Fibroblast of lung (primary cell): ENCODE measurements at places on chromosomes 1 and 21.
A peak's percentile ranks its signal among the peaks of the same experiment; 100 is the strongest.

DNA sequence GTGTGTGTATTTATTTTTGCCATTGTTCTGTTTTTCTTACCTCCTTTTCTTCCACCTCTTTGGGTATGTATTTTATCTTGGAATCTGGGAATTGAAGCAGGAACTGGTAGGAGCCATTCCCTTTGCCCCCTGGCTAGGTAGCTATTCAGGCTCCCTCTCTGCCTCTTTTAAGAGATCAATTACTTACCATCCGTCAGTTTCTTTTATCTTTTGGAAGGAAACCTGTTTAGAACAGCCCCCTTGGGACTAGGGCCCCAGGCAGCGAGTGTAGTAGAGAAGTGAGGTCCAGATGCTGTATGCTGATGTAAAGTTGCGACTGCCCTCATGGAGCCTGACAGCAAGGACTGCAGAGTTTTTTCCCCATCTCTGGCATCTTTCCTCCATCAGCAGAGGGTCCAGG is 41.6 kb downstream of the KIRREL1 start:
- no peaks in the 10 kb centered on the region for H3K27me3 ChIP-seq
- no peak overlapping the region for H3K4me3 ChIP-seq
- H3K36me3 ChIP-seq, result peaks cover 2% of the 10 kb centered on the region

GRCh38 chr1:39590546-39590945 is 14.0 kb upstream of the PABPC4 start:
- no peak overlapping the region for H3K27ac ChIP-seq
- no peak for DNase-seq
- H3K4me3 ChIP-seq, result no peak overlapping the region
- H3K36me3 ChIP-seq, result no peaks in the 10 kb centered on the region
- no peaks in the 10 kb centered on the region for H3K4me1 ChIP-seq

GRCh38 chr1:56548571-56548970 is 30.8 kb downstream of the PLPP3 start:
- no peak overlapping the region for H3K27ac ChIP-seq
- no peak for DNase-seq
- H3K36me3 ChIP-seq, result peaks cover 2% of the 10 kb centered on the region

DNA sequence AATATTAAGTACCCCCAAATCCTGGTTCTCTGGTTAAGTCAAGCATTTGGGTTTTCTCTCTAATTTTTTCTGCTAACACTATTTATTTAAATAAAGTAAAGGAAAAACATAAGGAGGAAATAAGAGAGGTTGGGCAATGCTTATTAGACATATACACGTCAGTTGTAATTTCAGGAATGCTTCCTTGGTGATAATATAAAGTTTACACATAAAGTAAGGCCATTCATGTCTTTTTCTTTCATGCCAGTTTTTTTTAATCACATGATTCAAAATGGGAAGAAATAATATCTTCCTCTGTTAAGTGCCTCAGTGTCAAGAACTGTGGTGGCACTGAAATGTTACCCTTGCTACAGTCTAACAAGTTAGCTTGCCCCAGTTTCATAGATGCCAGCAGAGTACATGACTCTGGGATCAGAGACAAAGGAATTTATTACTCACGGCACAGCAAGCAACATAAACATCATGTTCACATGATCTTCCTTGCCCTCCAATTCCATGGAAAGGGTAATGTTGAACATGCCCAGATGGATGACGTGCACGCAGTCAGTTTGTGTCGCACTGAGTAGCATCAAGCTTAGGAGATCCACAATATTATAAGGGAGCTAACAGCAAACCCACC is 184.9 kb downstream of the PLA2G4A start:
- no peak overlapping the region for H3K27ac ChIP-seq
- H3K4me1 ChIP-seq, result no peaks in the 10 kb centered on the region
- H3K4me3 ChIP-seq, result no peak overlapping the region
- H3K27me3 ChIP-seq, result no peaks in the 10 kb centered on the region
- DNase-seq, result no peak

DNA sequence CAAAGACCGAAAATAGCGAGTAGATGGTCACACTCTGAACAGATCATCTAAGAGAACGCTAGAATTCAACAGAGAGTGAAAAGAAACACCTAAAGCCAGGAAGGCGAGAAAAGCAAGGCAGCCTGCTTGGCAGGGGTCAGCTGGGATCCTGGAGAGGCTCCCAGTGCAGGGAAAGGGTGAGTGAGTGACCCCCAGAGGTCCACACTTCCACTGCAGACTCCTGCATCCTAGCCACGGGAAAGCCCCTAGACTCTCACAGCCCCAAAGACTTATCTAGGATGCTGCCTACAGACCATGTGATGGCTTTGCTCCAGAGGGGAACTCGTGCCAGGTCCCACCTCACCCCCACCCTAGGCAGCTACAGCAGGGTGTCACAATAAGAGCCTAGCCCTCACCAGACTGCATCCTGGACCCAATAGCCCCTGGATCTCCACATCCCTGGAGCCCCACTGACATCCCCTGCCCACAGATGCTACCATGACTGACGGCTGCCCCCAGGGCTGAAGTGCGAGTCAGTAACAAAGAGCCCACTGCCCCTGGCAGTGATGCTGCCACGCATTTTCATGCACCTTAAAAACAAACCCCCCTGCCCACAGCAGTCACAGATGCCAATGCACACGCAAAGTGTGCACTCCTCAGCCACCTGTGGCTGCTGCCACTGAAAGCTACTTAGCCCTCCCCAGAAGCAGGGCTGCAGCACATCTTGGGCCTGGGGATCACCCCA is 62.2 kb downstream of the PSMG1 start:
- H3K4me3 ChIP-seq, result no peak overlapping the region
- H3K27ac ChIP-seq, result no peak overlapping the region
- DNase-seq, result no peak
- no peaks in the 10 kb centered on the region for H3K27me3 ChIP-seq

GRCh38 chr1:18560692-18561091 is 70.0 kb upstream of the PAX7 start:
- no peak for DNase-seq
- H3K36me3 ChIP-seq, result no peaks in the 10 kb centered on the region
- H3K27me3 ChIP-seq, result no peaks in the 10 kb centered on the region
- no peak overlapping the region for H3K27ac ChIP-seq
- no peak overlapping the region for H3K4me3 ChIP-seq

DNA sequence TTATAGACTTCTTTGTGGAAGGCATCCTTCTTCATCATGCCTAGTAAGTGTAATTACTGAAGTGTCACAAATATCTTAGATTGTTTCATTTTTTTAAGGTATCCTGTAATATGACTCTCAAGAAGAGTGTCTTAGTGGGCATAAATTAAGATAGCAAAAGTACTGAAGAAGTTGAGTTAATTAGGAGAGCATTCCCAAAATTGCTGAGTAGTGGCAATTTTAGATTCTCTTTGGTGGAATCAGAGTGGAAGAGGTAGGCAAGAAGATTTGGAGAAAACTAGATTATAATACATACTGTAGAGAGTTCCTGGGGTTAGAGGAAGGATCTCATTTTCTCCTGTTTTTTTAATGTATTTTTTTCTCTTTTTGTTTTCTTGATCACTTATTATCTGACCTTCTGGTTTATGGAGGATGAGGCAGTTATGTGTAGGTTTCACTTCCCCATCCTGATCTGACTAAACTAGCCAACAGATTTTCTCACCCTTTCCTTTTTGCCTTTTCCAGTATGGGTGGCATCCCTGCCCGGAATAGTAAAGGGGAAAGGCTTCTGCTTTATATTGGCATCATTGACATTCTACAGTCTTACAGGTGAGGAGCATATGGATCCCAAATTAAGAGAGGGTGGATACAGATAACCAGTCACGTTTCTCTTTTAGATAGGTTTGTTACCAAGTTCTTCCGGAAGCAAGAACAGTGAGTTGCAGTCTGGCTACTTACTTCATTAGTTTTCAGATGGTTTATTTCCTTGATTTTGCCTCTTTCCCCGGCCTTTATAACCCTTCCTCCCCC is 16.7 kb upstream of the PSMD4 start:
- DNase-seq, result no peak
- peaks cover 23% of the 10 kb centered on the region for H3K36me3 ChIP-seq
- no peak overlapping the region for H3K4me3 ChIP-seq
- peak overlapping the region; percentile 24 for H3K27ac ChIP-seq

GRCh38 chr21:28899220-28899619 is 93.5 kb downstream of the LTN1 start:
- no peaks in the 10 kb centered on the region for H3K27me3 ChIP-seq
- no peak for DNase-seq
- no peak overlapping the region for H3K27ac ChIP-seq
- no peaks in the 10 kb centered on the region for H3K36me3 ChIP-seq

GRCh38 chr1:67001682-67002425 is 52.1 kb downstream of the SLC35D1 start:
- H3K4me3 ChIP-seq, result no peak overlapping the region
- no peaks in the 10 kb centered on the region for H3K4me1 ChIP-seq
- DNase-seq, result no peak
